Endodermal cell (in vitro differentiated cells): ENCODE measurements at places on chromosomes 3 and 15. TPM values are rescaled to one million over a fixed set of nuclear protein-coding genes. Genes with fewer than 3 reads are reported as not detected.
A peak's percentile ranks its signal among the peaks of the same experiment; 100 is the strongest.

DNA sequence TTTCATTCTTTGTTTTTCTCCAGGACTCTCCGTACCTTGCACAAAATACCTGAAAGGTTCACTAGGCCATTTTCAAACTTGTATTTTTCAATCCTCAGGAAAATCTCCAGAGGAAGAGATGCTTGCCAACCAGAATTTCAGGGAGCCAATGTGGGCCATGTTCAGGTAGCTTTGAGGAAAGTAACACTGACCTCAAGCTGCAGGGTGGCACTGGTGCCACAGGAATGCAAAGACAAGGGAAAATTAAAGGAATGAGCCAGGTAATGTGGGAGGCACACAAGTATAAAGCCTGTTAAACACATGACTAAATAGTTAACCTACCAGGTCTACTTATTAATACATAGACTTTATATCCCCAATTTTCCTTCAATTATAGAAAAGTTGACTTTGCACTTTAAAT lies 51.9 kb upstream of the GAP43 start:
- H3K27ac ChIP-seq, result no peak overlapping the region
- no peaks in the 10 kb centered on the region for H3K27me3 ChIP-seq
- no peak for DNase-seq
- no peaks in the 10 kb centered on the region for H3K36me3 ChIP-seq
- H3K4me3 ChIP-seq, result no peak overlapping the region

Gene CSPG5
- total RNA-seq, result 0.53 to 3.1 TPM (median 0.88 TPM) in 3 replicates

Gene GOLGA8Q
- not detected in 3 replicates for total RNA-seq

Gene PGBD4
- total RNA-seq, result 0.59 to 1.2 TPM (median 0.93 TPM) in 3 replicates

DNA sequence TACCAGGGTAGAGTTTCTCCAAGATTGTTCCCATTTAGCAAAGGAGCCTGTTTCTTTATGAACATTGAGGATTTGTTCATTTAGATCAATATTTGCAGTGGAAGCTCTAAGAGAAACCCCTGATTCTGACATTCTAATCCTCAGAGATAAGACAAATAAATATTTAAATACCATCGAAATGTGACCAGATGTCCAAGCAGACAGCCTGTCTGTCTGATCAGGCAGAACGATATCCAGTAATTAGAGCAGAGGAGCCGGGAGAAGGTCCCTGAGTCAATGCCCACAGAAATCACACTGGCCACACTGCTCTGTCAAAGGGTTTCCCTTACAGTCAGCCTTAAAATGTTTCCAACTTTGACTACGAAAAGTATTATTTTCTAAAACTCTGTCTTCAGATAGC lies 15.7 kb upstream of the ARPIN start:
- no peak for DNase-seq
- no peak overlapping the region for H3K4me3 ChIP-seq
- H3K36me3 ChIP-seq, result no peaks in the 10 kb centered on the region
- no peaks in the 10 kb centered on the region for H3K27me3 ChIP-seq
- H3K27ac ChIP-seq, result no peak overlapping the region

DNA sequence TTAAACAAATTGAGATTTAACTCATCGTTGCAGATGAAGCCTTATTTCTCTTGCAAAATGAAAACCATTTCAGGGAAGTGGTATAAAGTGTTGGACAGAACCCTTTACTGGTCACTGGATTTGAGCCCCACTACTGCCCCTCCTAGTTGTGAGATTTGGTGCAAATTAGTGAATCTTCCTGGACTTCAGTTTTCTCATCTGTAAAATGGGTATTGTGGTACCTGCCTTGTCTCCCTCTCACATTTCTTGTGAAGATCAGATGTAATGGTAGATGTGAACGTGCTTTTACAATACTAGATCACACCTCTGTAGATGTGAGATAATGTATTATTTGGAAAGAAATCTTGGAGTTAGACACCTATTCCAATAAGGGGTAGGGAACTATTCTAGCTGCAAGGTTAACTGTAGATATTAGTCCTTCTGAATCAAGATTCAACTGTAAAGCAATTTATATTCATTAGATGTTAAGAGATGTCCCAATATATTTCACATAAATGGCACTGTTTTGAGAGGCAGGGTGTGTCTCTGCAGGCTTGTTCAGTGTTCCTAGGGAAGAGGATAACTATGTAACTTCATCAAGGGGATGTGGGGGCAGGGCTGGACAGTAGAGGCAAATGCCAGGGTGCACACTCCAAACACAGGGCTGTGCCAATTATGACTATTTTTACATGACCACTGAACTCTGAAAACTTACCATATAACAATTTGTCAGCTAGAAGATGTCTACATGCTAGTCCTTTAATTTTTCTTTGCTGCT lies 112.4 kb upstream of the PFN2 start:
- H3K27me3 ChIP-seq, result no peaks in the 10 kb centered on the region
- no peak overlapping the region for H3K4me3 ChIP-seq
- H3K36me3 ChIP-seq, result no peaks in the 10 kb centered on the region
- DNase-seq, result no peak
- peak overlapping the region; percentile 30 for H3K27ac ChIP-seq

DNA sequence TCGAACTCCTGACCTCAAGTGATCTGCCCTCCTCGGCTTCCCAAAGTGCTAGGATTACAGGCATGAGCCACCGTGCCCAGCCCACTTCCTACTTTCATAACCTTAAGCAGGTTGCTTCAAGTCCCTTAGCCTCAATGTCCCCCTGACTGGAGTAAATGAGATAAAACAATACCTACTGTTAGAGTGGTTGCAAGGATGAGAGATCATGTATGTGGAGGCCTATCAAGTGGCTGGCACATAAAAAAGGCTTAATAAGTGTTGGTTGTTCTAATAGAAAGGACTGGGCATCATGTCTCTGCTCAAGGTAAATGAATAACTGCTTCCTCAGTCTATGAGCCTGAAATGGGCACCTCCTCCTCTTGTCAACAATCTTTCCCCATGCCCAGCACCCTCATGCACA lies 25.9 kb upstream of the UBE2E1 start:
- no peak overlapping the region for H3K4me3 ChIP-seq
- no peaks in the 10 kb centered on the region for H3K36me3 ChIP-seq
- H3K27me3 ChIP-seq, result no peaks in the 10 kb centered on the region
- no peak overlapping the region for H3K27ac ChIP-seq
- peak; percentile 13 for DNase-seq

Gene RTP3
- total RNA-seq, result not detected in 3 replicates

Gene PLS1
- 13.8 to 26.4 TPM (median 25.3 TPM) in 3 replicates for total RNA-seq

DNA sequence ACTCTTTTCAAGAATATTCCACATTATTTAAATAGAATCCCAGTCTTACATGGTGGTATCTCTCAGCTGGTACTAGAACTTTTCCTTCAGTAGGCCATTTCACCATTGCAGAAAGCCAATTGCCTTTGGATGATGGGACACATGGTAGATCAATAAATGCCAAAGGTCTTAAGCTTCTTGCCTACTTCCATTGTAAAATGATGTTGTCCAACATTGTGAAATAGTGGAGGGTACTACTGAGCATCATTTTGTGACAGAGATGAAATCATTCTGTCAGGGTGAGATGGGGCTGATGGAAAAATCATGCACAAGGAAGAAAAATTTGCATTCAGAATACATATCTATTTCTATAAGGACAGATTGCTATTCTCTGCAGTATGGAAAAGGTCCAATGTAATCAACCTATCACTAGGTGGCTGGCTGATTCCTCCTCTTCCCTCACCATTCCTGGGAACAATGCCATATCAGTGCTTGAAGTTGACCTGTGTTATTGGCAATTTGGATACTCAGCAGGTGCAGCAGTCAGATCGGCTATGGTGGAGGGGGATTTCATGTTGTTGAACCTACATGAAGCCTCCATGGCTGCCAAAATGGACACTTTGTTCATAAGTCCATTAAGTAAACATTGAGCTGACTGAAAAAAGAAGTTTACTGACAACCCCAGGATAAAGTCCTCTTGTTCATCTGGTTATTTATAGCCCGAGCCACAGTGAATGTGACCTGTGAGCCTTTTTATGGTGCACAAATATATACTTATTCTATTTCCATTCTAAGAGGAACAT lies 596.9 kb upstream of the ARPP21 start:
- H3K27ac ChIP-seq, result no peak overlapping the region
- H3K36me3 ChIP-seq, result no peaks in the 10 kb centered on the region
- no peaks in the 10 kb centered on the region for H3K4me1 ChIP-seq
- no peak for DNase-seq
- no peaks in the 10 kb centered on the region for H3K27me3 ChIP-seq

GRCh38 chr3:58924578-58924977 lies 125.2 kb downstream of the CFAP20DC start:
- H3K4me3 ChIP-seq, result no peak overlapping the region
- H3K4me1 ChIP-seq, result no peaks in the 10 kb centered on the region
- no peak overlapping the region for H3K27ac ChIP-seq

DNA sequence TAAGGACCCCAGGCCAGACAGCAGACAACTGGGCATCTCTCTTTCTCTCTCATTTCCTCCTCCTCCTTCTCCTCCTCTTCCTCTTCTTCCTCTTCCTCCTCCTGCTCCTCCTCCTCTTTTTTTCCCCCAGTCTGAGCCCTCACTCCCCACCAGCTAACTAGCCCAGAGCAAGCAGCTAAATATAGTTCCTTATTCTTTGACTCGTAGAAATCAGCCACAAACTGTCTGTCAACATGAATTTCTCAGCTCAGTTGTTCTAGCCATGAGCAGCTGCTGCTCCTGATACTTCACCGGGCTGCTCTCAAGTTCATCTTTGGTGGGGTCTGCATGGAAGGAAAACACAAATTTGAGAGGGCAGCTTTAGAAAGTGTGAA lies 19.2 kb upstream of the LOXL1 start:
- peaks cover 4% of the 10 kb centered on the region for H3K4me1 ChIP-seq
- H3K36me3 ChIP-seq, result no peaks in the 10 kb centered on the region
- no peak overlapping the region for H3K27ac ChIP-seq
- H3K27me3 ChIP-seq, result peaks cover 8% of the 10 kb centered on the region
- DNase-seq, result no peak
- H3K4me3 ChIP-seq, result no peak overlapping the region

Gene ZNF710
- 17.7 to 33.0 TPM (median 31.8 TPM) in 3 replicates for total RNA-seq
